Activated CD4-positive, alpha-beta T cell treated with anti-CD3 and anti-CD28 coated beads, Interleukin-2, amount 50 U/mL, for 1 hour (primary cell): ENCODE measurements at places on chromosomes 3 and 15.

DNA sequence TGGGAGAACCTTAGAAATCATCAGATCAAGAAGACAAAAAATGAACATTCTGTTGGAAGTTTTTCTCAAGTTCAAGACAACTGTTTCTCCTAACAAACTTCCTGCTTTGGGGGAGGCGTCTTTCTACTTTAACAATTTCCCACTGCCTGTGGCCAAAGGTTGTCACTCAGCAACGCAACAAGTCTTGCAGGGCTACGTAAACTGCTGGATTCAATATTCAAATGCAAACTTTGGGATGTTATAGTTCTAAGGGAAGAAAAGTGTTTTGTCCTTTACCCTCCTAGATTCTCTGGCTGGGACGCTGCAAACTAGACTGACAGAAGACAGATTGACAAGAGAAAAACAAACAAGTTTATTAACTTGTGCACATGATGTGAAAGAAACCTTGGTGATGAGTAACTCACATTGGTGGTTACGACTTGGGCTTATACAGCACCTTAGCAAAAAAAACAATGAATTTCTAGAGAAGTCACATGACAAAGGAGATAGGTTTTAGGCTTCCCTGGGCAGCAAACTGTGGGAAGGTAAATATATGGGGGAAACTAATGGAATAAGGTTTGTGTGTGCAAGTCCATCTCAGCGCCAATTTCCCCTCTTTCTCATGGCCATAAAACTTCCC, 34.0 kb upstream of the ARPIN start:
- no peak for DNase-seq

DNA sequence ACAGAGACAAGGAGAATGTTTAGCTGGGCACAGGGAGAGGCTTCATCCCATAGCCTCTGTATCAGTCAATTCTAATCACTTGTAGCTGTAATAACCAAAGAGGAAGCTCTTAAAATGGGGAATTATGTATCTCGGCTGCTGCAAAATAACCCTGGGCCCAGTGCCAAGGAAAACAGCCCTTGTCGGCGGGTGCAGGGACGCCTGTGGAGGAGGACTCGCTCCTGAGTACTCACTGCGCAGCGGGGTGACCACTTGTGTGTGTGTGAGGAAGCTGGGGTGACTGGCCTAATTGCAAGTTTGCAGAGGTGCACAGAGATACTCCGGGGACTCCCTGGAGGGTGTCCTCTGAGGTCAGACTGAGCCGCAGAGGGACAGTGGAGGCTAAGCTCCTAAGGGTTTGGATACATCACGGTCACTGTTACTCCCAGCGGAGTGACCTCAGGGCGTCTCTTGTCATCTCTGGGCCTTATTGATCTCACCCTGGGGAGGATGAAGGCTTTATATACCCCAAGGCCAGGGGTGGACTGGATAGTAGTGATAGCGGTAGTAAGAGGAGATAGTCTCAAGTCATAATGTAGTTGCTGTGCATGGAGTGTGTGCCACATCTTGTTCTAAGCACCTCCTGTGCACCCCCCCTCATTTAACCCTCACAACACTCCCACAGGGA, 37.2 kb downstream of the SLC6A6 start:
- no peak for DNase-seq

DNA sequence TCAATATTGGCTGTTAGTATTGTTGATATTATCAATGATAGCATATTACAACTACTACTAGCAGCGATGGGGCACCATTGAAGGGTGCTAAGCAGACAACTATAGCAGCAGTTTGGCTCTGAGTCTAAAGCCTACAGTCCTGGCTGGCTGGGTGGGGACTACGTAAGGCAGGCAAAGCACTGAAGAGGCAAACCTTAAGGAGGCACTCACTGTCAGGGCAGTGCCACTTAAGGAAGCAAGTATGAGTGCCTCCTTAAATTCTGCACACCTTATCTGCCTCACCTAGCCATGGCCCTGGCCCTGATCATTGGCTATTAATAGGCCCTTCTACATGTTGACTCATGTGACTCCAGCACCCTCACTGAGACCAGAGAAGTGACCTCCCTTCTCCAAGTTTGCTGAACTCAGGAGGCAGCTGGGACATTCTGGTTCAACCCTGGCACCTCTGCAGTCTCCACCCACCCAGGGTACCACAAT, 20.6 kb downstream of the CDCP1 start:
- no peak for DNase-seq

GRCh38 chr15:77225646-77226045, 154.7 kb upstream of the TSPAN3 start:
- no peak for DNase-seq

DNA sequence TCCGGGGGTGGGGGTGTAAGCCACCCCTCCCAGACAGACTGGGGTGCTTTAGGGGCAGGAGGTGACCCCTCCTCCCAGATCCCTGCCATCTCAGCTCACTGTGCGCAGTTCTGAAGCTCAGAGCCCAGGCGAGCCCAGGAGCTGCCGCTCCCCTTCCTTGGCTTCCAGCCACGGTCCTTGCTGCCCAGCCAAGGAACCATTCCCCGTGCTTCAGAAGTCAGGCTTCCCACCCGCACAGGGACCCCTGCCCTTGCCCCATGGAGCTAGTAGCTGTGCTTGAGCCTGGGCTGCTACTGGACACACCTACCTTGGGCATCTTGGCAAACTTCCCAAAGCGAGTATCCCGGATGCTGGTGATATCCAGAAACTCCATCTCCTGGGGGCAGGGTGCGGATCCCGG, 4.8 kb downstream of the PLCB2 start:
- no peak for DNase-seq

GRCh38 chr3:9130345-9131305, 118.8 kb downstream of the SRGAP3 start:
- no peak for DNase-seq

GRCh38 chr3:187770224-187770623, 25.0 kb upstream of the BCL6 start:
- DNase-seq: no peak

DNA sequence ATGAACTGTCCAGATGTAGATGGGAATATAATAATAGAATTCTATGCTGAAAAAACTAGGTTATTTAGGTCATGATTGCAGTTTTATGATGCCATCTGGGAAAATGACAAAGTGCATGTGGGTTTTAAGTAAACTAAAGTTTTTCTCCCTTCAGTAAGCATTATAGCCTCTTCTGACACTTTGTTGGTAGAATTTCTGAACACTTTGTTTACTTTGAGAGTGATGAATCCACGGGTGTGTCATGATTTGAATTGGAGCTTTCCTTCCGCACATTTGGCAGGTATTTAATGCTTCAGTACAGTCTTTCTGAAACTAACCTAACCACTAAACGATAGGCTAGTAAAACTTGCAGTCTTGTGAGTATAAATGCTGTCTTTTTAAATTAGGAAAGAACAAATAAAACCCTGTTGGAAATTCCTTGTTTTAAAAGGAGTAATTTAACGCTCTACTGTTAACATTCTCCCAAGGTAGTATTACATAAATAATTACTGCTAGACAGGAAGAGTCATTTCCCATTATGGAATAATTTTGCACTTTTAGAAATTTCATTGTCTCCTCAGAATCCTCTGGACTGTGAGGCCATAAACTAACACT, 7.0 kb downstream of the FILIP1L start:
- DNase-seq: no peak

GRCh38 chr3:57383406-57383805, 90.9 kb upstream of the ASB14 start:
- no peak for DNase-seq

DNA sequence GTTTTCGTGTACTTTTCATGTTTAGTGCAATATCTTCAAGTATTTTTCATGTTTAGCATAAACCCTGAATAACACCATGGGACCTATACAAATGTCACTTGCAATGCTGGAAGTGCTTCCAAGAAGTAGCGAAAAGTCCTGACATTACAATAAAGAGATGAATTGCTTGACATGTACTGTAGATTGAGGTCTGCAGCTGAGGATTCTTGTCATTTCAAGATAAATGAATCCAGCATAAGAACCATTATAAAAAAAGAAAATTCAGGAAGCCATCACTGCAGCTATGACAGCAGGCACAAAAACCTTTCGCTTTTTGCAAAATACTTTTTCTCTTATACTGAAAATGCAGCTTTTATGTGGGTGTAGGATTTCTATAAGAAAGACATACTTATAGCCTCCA, 37.4 kb downstream of the IFT57 start:
- DNase-seq: no peak
